Naive B cell (primary cell): ENCODE measurements at places on chromosomes 2 and 18. TPM values are rescaled to one million over a fixed set of nuclear protein-coding genes. Genes with fewer than 3 reads are reported as not detected.
A peak's percentile ranks its signal among the peaks of the same experiment; 100 is the strongest.

GRCh38 chr2:176677746-176678265 is 408.6 kb downstream of the MTX2 start:
- no peaks in the 10 kb centered on the region for H3K4me1 ChIP-seq
- peaks cover 9% of the 10 kb centered on the region for H3K27me3 ChIP-seq
- no peak overlapping the region for H3K27ac ChIP-seq
- DNase-seq, result no peak
- H3K36me3 ChIP-seq, result no peaks in the 10 kb centered on the region

Gene IL36B
- not detected for polyA plus RNA-seq

Gene FBLN7
- polyA plus RNA-seq, result not detected

DNA sequence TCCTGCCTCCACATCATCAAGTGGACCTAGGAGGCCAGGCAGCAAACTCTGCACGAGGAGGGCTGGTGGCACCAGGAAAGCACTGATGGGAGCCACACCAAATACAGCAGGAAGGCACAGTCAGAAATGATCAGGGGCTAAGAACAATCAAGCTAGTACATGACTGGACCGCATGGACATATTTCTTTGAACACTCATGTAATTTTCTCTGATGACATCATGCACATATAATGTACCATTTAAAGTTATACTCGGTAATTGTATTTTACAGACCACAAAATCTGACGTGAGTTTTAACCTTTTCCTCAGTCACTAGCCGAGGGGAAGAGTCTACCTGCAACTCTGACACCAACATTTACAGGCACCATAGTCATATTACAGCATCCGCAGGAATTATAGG is 76.7 kb downstream of the XDH start:
- no peaks in the 10 kb centered on the region for H3K36me3 ChIP-seq
- no peak for DNase-seq
- H3K27me3 ChIP-seq, result peaks cover 19% of the 10 kb centered on the region
- H3K4me3 ChIP-seq, result no peak overlapping the region
- no peak overlapping the region for H3K27ac ChIP-seq
- H3K4me1 ChIP-seq, result peaks cover 4% of the 10 kb centered on the region

GRCh38 chr2:143336719-143337210 is 207.5 kb downstream of the ARHGAP15 start:
- peaks cover 15% of the 10 kb centered on the region for H3K36me3 ChIP-seq
- no peaks in the 10 kb centered on the region for H3K27me3 ChIP-seq
- DNase-seq, result no peak
- H3K27ac ChIP-seq, result peak overlapping the region; percentile 42
- no peak overlapping the region for H3K4me3 ChIP-seq

Gene C2orf68
- 21.7 TPM for polyA plus RNA-seq

GRCh38 chr2:167215595-167215994 is 327.3 kb downstream of the XIRP2 start:
- H3K27me3 ChIP-seq, result no peaks in the 10 kb centered on the region
- DNase-seq, result no peak
- no peaks in the 10 kb centered on the region for H3K36me3 ChIP-seq
- H3K27ac ChIP-seq, result no peak overlapping the region

DNA sequence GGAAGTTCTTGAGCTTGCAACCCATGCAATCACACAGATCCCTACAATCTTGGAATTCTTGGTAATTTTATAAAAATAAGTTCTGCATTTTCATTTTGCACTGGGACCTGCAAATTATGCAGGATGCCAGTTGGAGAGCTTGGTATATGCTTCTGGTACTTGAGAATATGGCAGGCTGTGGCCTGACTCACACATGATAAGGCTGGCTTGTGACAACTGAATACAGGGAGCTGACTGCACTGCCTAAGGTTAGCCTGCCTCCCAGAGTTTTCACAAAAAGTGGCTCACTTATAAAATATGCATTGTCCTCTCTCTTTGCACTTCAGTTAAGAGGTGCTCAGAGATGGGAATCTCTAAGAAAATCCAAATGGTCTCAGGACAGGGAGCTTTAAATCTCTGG is 265.5 kb upstream of the KCNJ3 start:
- H3K36me3 ChIP-seq, result no peaks in the 10 kb centered on the region
- no peak overlapping the region for H3K4me3 ChIP-seq
- H3K27ac ChIP-seq, result no peak overlapping the region
- no peaks in the 10 kb centered on the region for H3K27me3 ChIP-seq

DNA sequence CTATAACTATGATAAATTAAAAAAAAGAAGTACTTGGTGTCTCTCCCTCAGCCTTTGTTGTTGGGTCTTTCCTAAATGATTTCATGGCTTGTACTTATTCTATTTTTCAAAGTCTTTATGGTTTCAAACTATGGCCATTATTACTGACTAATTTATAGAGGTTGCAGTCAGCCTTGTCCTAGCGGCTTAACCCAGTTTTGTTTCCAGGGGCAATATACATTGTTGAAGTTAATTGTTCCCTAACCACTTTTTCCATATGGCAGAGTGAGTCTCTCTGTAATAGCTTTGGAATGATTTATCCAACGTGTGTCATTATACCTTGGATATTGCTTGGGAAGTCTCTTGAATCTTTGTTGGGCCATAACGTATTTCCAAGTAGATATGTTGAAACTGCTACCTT is 408.8 kb downstream of the HRH4 start:
- H3K36me3 ChIP-seq, result no peaks in the 10 kb centered on the region
- H3K27ac ChIP-seq, result no peak overlapping the region
- no peaks in the 10 kb centered on the region for H3K4me1 ChIP-seq
- H3K27me3 ChIP-seq, result peaks cover 25% of the 10 kb centered on the region
- DNase-seq, result no peak

Gene SPHKAP
- not detected for polyA plus RNA-seq

- H3K27me3 ChIP-seq, result no peaks in the 10 kb centered on the region
- H3K4me1 ChIP-seq, result no peaks in the 10 kb centered on the region
- no peaks in the 10 kb centered on the region for H3K36me3 ChIP-seq
- no peak overlapping the region for H3K4me3 ChIP-seq
Measured at GRCh38 chr2:159559034-159559433, 57.3 kb downstream of the BAZ2B start.

Gene SERPINB3
- polyA plus RNA-seq, result not detected

Gene ZNF142
- 7.7 TPM for polyA plus RNA-seq

Gene MDH1B
- not detected for polyA plus RNA-seq

DNA sequence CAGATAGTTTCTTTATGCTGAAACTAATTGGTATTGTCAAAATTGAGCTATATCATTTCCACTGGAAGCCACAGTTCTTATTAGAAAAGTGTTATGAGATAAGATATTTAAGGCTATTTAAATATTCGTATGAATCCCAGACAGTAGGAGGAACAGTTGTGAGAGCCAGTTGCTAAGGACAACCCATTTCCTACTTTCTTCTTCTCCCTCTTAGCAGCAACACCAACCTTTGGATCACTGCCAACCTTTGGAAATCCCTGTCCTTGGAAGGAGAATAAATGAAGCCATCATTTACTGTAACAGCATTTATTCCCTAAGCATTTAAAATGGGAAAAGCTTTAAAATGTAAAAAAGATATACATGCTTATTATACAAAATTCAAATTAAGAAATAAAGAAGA is 85.8 kb downstream of the PLCL1 start:
- H3K27ac ChIP-seq, result no peak overlapping the region
- DNase-seq, result no peak
- H3K36me3 ChIP-seq, result no peaks in the 10 kb centered on the region
- H3K4me3 ChIP-seq, result no peak overlapping the region
- H3K4me1 ChIP-seq, result no peaks in the 10 kb centered on the region

GRCh38 chr18:62420513-62421209 is 95.6 kb downstream of the TNFRSF11A start:
- no peaks in the 10 kb centered on the region for H3K36me3 ChIP-seq
- H3K27ac ChIP-seq, result peak overlapping the region; percentile 52
- peaks cover 3% of the 10 kb centered on the region for H3K27me3 ChIP-seq
- peak overlapping the region; percentile 73 for H3K4me3 ChIP-seq

- no peak overlapping the region for H3K4me3 ChIP-seq
- no peak overlapping the region for H3K27ac ChIP-seq
- no peaks in the 10 kb centered on the region for H3K4me1 ChIP-seq
- DNase-seq, result no peak
- peaks cover 11% of the 10 kb centered on the region for H3K27me3 ChIP-seq
- H3K36me3 ChIP-seq, result no peaks in the 10 kb centered on the region
Measured at GRCh38 chr2:169345486-169346437, 16.6 kb downstream of the LRP2 start.
